ENCODE measurements at places on chromosomes 3 and 15. TPM values are rescaled to one million over a fixed set of nuclear protein-coding genes. Genes with fewer than 3 reads are reported as not detected.

DNA sequence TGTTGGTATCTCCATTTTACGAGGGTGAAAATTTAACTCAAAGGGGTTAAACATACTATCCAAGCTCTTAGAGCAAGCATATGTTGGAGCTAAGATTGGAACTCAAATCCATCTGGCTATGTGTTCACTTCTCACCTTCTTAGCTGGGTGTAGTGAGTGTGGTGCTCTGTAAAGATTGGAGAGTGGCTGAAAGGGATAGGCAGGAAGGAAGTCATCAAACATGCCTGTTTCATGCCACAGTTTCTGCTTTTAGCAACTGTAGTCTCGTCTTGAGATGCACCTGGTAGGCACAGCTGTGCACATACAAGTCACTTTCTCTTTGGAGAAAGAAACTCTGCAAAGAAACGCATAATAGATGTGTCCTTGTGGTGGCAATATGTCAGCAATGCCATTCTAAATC lies 189.1 kb upstream of the MDFIC2 start:
- DNase-seq = no peak
- no peak overlapping the region for H3K27ac ChIP-seq
- H3K27me3 ChIP-seq = peaks cover 2% of the 10 kb centered on the region
- H3K36me3 ChIP-seq = no peaks in the 10 kb centered on the region

DNA sequence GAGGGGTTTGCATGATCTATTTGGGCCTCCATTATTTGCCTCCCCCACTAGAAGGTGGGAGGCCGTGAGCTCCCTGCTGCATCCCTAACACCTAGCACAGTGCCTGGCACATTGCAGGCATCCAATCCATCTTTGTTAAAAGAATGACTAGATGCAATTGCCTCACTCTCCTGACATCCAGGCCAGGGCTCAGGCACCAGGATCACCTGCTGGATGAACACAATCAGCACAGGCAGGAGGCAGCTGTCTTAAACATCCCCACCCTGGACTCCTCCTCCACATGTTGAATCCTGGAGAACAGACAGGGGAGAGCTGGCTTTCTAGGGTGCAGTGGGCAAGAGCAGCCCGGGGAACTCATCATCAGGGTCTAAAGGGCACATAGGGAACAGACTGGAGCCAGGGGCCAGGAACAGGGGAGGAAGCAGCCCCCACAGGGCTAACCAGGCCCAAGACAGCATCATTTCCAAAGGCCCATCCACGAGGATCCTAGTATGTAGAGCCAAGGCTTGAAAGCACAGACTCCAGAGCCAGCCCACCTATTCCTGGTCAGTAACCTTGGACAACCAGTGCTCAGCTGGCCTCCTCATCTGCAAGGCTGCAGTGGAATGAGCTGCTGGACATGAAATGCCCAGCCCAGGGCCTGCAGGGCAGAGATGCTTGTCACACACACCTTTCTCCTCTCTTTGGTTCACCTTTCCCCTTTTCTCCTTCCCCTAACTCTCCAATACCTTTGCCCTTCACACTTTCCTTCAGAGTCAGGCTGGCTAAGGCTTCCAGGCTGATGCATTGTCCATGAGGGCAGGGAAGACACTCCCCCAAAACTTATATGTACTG lies 254.4 kb upstream of the TLE3 start:
- no peak overlapping the region for H3K27ac ChIP-seq
- H3K27me3 ChIP-seq = peaks cover 34% of the 10 kb centered on the region
- no peaks in the 10 kb centered on the region for H3K36me3 ChIP-seq
- no peak overlapping the region for H3K4me3 ChIP-seq
- H3K4me1 ChIP-seq = peaks cover 6% of the 10 kb centered on the region

- no peaks in the 10 kb centered on the region for H3K27me3 ChIP-seq
- H3K4me3 ChIP-seq = no peak overlapping the region
- no peaks in the 10 kb centered on the region for H3K36me3 ChIP-seq
- no peak for DNase-seq
- no peak overlapping the region for H3K27ac ChIP-seq
Measured at GRCh38 chr3:19216669-19217337, 68.5 kb downstream of the KCNH8 start.

- no peak for DNase-seq
- peak overlapping the region; percentile 86 for H3K4me3 ChIP-seq
- peaks cover 29% of the 10 kb centered on the region for H3K4me1 ChIP-seq
- H3K27ac ChIP-seq = peak overlapping the region; percentile 80
Measured at GRCh38 chr15:65285291-65286068, 1.2 kb downstream of the PARP16 start.

DNA sequence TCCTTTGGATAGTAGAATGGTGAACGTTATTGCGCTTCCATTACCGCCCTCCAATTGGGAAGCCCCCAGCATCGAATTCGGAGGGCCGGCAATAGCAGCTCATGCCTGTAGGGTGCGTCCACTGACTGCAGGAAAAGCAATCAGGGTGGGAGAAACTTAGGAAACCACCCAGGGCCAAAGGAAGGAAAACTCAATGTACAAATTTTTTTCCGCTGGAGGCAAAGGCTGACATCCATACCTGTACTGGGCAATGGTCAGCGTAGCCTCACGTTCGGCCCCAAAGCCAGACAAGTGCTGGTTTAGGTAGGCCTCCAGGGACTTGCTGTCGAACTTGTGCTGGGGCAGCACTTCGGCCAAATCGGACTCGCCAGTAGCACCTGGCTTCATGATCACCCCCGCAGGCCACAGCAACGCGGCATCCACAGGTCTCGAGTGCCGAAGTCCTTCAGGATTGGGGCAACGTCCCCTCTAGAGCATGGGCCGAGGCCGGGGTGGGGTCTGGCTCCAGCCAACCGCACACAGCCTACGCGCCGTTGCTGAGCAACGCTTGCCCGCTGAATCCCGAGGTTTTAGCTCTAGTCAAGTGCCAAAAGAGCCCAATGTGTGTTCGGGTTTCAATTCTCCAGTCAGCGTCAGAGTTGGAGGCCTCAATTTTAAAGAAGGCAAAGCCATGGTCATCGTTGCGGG lies at the start of gene ACAD11:
Gene ACAD11, minus strand, starts transcription at position 445 of the 687 bp plus-strand sequence. Its CDS starts 58 bp downstream, at position 387.
- H3K27me3 ChIP-seq = no peaks in the 10 kb centered on the region
- peak within 1 kb of the TSS; percentile 95 for H3K4me3 ChIP-seq
- peak; percentile 46 for DNase-seq

EFCAB12 gene
- 0.45 TPM for total RNA-seq

SLCO2A1 gene
- total RNA-seq = not detected

DUOXA2 gene
- total RNA-seq = not detected

CNTN6 gene
- not detected for total RNA-seq

SLC2A2 gene
- total RNA-seq = not detected

DNA sequence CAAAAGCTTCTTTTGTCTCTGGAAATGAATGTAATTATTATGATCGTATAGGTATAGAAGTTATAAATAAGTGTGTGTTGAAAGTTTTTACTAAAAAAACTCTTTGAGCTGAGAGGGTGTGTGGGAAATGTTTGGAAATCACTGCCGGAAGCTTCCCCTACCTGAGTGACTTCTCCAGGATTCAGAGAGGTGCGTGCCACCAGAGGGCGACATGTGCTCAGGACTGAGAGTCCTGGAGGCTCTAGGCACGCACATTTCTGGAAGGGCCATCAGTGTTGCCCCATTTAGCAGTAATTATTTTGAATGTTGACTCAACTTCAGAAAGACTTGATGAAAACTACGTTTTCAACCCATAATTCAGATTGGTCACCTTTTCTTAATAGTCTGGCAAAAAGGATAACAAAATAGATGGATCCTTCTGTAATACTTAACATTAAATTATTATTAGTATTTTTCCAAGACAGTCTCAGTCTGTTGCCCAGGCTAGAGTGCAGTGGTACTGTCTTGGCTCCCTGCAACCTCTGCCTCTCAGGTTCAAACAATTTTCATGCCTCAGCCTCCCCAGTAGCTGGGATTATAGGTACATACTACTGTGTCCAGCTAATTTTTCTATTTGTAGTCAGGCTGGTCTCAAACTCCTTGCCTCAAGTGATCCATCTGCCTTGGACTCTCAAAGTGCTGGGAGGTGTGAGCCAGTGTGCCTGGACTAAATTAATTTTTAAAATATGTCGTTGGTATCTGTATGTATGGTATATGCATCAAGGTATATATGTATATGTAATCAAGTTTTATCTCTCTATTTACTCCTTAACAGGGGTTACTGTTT lies 34.5 kb downstream of the GPR171 start:
- H3K4me1 ChIP-seq = peaks cover 49% of the 10 kb centered on the region
- H3K4me3 ChIP-seq = no peak overlapping the region
- H3K27me3 ChIP-seq = no peaks in the 10 kb centered on the region
- H3K36me3 ChIP-seq = peaks cover 3% of the 10 kb centered on the region
- no peak overlapping the region for H3K27ac ChIP-seq
- peak; percentile 89 for DNase-seq

DNA sequence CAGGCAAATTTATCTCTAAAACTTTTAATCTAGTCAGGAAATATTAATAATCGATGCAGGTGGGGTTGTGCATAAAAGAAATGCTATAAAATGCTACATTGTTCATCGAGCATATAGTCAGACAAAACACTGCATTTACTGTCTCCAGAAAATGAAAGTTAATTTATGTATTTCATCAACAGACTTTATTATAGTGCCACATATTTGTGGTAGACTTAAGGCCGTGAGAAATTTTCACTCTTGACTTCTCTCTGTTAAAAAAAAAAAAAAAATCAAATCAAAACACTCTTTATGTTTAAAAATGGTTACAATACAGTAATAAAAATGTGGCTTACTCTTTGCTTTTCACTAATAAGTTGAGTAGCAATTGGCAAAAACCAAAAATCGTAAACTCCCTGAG lies 67.4 kb downstream of the RBMS3 start:
- no peaks in the 10 kb centered on the region for H3K36me3 ChIP-seq
- H3K4me3 ChIP-seq = no peak overlapping the region
- no peak overlapping the region for H3K27ac ChIP-seq
- H3K4me1 ChIP-seq = no peaks in the 10 kb centered on the region

- H3K27ac ChIP-seq = no peak overlapping the region
- no peaks in the 10 kb centered on the region for H3K36me3 ChIP-seq
- no peaks in the 10 kb centered on the region for H3K4me1 ChIP-seq
Measured at GRCh38 chr3:193960487-193961274, 175.3 kb upstream of the HES1 start.

MAGEL2 gene
- total RNA-seq = not detected

KY gene
- total RNA-seq = not detected

FRMD4B gene
- total RNA-seq = 7.7 TPM

- peaks cover 3% of the 10 kb centered on the region for H3K4me1 ChIP-seq
- no peaks in the 10 kb centered on the region for H3K27me3 ChIP-seq
- DNase-seq = no peak
Measured at GRCh38 chr15:56199038-56199437, 44.6 kb downstream of the RFX7 start.

- peaks cover 8% of the 10 kb centered on the region for H3K4me1 ChIP-seq
- no peak overlapping the region for H3K27ac ChIP-seq
- H3K4me3 ChIP-seq = no peak overlapping the region
Measured at GRCh38 chr15:101338502-101339057, 43.5 kb upstream of the SNRPA1 start.

DNA sequence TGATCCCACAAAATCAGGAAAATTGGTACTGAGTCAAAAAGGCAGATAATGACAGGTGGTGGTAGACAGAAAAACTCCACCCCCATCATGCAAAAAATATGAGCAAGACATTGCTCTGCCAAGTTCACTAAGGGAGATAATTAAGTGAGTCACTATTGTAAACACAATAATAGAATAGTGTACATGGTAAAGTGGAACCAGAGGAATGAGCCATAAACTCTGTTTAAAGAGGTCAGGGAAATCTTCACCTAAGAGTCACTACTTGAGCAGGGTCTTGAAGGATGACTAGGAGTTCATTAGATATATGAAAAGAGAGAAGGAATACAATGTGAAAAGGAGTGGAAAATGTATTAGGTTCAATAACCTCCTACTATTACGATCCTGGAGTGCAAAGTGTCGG lies 213.4 kb upstream of the PEX5L start:
- no peak overlapping the region for H3K4me3 ChIP-seq
- DNase-seq = no peak
- no peak overlapping the region for H3K27ac ChIP-seq
- no peaks in the 10 kb centered on the region for H3K4me1 ChIP-seq
- H3K27me3 ChIP-seq = no peaks in the 10 kb centered on the region
- H3K36me3 ChIP-seq = no peaks in the 10 kb centered on the region

GRCh38 chr3:132549890-132550578 lies 47.0 kb upstream of the ACKR4 start:
- H3K4me3 ChIP-seq = no peak overlapping the region
- H3K4me1 ChIP-seq = peaks cover 21% of the 10 kb centered on the region
- no peaks in the 10 kb centered on the region for H3K27me3 ChIP-seq
- peaks cover 7% of the 10 kb centered on the region for H3K36me3 ChIP-seq
- peak overlapping the region; percentile 60 for H3K27ac ChIP-seq

GRCh38 chr15:100457201-100457600 lies 71.5 kb downstream of the CERS3 start:
- H3K36me3 ChIP-seq = no peaks in the 10 kb centered on the region
- no peak overlapping the region for H3K4me3 ChIP-seq
- H3K27ac ChIP-seq = no peak overlapping the region
- no peak for DNase-seq
- H3K4me1 ChIP-seq = no peaks in the 10 kb centered on the region

DNA sequence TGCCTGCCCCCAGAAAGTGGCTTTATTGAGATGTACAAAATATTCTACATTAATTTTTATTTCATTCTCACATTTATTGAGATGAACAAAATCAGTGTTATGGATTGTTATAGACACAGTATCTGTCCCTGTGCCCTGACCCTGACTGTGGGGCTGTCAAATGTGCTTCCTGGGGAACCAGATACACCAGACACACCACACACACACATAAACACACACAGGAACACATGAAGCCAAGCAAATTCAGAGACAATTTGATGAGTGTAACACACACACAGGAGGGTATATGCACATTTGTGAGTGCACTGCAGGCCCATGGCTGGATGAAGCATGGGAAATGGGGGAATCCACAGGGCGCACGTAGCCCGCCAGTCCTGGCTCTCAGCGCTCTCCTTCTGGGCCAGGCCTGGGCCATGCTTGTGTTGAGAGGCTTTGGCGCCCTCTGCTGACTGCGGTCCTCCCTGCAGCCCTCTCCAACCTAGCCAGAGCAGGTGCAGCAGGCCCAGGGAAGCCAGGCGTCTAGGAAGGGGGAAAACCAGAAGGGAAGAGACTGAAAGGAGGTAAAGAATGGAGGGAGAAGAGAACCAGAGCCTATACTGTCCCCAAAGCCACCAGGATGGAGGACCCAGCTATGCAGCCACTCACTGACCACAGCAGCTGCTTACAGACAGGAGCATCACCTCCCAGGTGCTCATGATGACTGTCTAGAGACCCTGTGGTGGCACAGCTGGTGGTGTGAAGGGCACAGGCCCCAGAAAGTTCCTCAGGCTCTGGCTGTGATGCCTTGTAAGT lies 18.0 kb upstream of the LOXL1 start:
- peak overlapping the region; percentile 37 for H3K27ac ChIP-seq
- H3K4me1 ChIP-seq = peaks cover 27% of the 10 kb centered on the region
- no peaks in the 10 kb centered on the region for H3K27me3 ChIP-seq
- H3K4me3 ChIP-seq = no peak overlapping the region
- peak; percentile 87 for DNase-seq

DNA sequence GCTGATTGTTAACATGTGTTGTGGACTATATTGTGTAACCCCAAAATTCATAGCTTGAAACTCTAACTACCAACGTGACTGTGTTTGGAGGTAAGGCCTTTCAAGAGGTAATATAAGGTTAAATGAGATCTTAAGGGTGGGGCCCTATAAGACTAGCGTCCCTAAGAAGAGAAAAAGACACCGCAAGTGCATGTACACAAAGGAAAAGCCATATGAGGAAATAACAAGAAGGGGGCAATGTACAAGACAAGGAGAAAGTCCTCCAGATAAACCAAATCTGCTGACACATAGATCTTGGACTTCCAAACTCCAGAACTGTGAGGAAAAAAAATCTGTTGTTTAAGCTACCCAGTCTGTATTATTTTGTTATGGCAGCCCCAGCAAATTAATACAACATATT lies 8.6 kb downstream of the DMXL2 start:
- H3K4me1 ChIP-seq = no peaks in the 10 kb centered on the region
- no peaks in the 10 kb centered on the region for H3K36me3 ChIP-seq
- H3K27me3 ChIP-seq = peaks cover 2% of the 10 kb centered on the region
- H3K4me3 ChIP-seq = no peak overlapping the region
- H3K27ac ChIP-seq = no peak overlapping the region
